ENCODE measurements at places on chromosomes 11 and 22.

- DNase-seq = no peak
These were observed 37.6 kb downstream of the COA4 start for GRCh38 chr11:73839123-73839457.

DNA sequence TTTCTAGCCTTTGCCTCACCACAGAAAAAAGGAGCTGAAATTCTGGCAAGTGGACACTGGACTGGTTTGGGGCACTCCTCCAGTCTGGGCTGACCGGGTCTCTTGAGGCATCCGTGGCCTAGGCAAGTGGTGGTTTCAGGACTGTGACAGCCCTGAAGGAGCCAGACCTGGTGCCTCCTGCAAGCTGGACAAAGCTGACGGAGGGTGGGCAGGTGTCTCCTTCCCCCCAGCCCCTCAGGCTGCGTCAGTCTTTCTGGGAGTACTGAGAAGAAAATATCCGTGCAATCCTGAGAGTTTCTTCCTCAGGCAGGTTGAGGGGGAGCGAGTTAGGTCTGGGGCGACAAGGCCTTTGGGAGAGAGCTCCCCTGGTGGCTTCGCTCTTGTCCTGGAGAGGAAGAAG is 4.3 kb upstream of the UCP3 start:
- DNase-seq = no peak

- DNase-seq = no peak
These were observed 514 bp downstream of the KRTAP5-9 start for GRCh38 chr11:71548716-71549151.

- no peak for DNase-seq
These were observed 13.4 kb upstream of the IL17REL start for GRCh38 chr22:50025993-50026392.

- DNase-seq = no peak
These were observed 163.7 kb downstream of the DSCAML1 start for GRCh38 chr11:117633186-117633754.

GRCh38 chr11:47376525-47377371 is 1.6 kb downstream of the SPI1 start:
- DNase-seq = no peak

DNA sequence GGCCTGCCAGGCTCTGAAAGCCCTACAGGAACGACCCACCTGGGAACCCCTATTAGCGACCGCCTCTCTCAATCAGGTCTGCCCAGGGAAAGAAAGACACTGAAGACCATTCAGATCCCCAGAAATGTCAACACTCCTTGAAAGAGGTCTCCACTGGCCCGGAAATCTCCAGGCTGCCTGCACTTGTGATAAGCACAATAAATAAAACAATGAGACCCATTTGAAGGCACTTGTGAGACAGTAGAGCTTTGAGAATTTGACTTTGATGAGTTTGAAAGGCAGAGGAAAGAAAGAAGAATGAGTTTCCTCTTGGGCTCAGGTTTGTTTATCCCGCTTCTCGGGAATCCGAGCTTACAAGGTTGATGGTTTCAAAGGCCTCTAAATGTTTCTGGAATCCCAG is 416.3 kb downstream of the BUD13 start:
- no peak for DNase-seq

GRCh38 chr11:65366340-65366773 is 11.8 kb downstream of the TIGD3 start:
- peak; percentile 59 for DNase-seq

DNA sequence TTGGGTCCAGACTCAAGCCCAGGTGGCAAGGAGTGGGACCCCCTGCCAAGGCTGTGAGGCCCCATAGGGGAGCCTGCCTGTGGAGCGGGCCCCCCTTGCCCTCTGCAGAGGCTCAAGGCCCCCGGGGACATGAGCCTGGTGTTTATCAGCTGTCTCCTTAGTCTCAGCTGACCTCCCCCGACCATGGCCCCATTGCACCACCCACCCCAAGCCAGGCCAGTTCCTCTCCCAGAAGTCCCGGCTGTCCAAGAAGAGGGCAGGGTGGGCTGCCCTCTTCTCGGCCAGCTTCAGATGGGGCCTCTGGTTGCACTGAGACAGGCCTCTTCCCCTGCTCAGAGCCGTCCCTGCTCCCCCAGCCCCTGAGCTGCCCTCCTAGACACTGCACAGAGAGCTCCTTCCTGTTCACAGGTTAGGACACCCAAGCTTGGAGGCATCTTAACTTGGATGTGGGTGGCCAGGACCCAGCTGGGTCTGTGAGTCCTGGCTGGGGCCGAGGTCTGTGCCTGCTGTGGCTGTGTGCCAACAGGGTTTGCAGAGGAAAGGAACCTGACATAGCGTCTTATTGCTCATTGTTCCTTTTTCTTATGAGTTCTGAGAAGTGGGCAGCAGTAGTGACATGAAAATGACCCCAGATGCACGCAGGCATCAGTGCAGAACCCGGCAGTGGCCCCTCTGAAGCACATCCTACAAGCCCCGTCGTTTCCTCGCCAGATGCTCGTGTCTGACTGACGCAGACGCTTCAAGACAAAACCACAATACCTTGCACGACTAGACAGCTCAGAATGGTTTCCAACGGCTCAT is 5.4 kb downstream of the TRABD start:
- no peak for DNase-seq

DNA sequence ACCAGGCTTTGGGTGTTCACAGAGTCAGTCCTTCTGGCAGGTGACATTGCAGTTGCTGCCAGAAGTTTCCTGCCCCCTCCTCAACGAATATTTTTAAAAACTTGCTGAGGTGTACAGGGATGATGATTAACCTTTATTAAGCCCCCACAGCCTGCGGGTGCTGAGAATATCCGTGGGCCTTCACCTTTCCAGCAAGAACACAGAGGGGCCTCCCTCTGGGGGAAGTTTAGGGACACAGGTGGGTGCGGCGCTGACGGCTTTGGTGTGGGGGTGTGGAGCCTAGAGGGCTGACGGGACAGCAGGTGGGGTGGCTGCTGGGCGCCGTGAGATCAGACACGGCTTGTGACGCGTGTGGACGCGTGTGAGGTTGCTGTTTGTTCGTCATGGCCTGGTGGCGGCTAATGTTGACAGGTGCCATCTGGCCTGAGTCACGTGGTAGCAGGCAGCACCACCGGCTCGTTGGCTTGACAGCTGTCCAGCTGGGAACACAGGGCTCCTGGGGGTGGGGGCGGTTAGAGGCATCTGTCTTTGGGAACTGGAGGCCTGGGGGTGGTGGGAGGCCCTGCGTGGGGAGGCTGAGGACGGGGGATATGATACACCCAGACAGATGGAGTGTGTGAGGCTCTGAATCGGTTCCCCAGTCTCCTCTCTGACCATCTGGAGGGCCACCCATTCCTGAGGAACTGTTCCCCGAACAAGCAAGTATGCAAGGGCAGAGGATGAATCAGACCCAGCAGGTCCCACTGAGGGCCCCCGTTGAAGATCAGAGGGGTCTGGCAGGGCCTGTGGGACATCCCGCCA is 12.5 kb upstream of the LRRC10B start:
- no peak for DNase-seq

DNA sequence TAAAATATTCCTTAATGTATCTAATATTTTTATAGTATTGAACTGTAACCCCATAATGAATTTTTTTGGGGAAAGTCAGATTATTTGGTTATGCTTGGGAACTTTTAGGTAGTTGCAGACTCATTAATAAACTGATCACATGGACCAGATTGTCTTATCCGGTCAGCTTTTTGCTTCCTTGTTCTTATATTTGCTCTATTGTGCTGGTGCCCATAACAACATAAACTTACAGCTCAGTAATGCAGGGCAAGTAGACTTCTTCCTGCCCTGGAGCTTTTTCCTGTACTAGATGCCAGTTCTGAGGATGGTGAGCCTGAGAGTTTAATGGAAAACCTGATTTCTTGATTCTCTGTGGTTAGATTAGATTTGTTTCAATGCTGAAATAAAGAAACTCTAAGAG is 53.2 kb downstream of the MTMR3 start:
- no peak for DNase-seq
